GM23248 (cell line): ENCODE measurements at places on chromosomes 2 and 18.
A peak's percentile ranks its signal among the peaks of the same experiment; 100 is the strongest.

GRCh38 chr18:59072727-59073421 lies 66.8 kb upstream of the SEC11C start:
- no peak for DNase-seq

GRCh38 chr2:123715467-123715982 lies 309.6 kb upstream of the CNTNAP5 start:
- no peak for DNase-seq

DNA sequence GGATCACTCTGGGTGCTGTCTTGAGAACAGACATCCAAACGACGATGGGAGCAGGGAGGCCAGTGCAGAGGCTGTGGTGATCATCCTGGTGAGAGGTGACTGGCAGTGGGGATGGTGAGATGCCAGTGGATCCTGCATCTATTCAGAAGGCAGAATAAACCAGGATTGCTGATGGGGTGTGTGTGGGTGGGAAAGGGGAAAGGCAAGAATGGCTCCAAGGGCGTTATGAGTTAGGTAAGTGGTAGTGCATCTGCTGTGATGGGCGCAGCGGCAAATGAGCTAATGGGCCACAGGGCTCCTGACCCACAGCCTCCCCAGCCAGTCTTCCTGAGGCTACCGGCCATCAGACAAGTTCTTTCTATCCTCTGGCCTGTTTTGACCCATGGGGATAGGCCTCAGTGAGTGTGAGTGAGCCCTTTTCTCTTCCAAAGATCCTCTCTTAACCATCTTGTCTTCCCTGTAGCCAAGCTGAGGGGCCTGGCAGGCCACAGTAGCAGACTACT lies 29.6 kb downstream of the SERTAD2 start:
- DNase-seq: no peak

- DNase-seq: no peak
These were observed 96.9 kb downstream of the ACTR3 start for GRCh38 chr2:113986762-113987290.

GRCh38 chr2:23453836-23454460 lies 69.0 kb downstream of the KLHL29 start:
- no peak for DNase-seq

GRCh38 chr2:190465060-190465459 lies 56.9 kb downstream of the MFSD6 start:
- no peak for DNase-seq

GRCh38 chr2:177691177-177691576 lies 298.6 kb downstream of the AGPS start:
- no peak for DNase-seq

- DNase-seq: no peak
These were observed 72.8 kb downstream of the MEIS1 start for GRCh38 chr2:66507673-66508201.

DNA sequence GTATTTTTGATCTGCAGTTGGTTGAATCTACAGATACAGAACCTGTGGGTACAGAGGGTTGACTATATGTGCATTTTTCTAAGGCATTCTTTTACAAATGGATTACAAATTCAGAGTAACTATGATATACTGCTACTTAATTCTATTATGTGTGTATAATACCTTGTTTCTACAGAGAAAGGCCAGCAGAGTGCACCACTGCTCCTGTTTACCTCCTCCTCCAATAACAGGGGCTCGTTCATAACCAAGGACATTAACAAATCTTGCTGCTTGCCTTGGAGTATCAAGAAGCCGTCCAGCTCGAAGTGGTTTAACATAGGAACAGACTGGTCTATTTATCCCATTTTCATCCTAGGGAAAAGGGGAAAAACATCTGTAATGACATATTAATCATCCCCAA lies 16.4 kb downstream of the CEP76 start:
- DNase-seq: peak; percentile 33

GRCh38 chr18:76844742-76845477 lies 22.6 kb downstream of the ZNF236 start:
- peak; percentile 23 for DNase-seq

DNA sequence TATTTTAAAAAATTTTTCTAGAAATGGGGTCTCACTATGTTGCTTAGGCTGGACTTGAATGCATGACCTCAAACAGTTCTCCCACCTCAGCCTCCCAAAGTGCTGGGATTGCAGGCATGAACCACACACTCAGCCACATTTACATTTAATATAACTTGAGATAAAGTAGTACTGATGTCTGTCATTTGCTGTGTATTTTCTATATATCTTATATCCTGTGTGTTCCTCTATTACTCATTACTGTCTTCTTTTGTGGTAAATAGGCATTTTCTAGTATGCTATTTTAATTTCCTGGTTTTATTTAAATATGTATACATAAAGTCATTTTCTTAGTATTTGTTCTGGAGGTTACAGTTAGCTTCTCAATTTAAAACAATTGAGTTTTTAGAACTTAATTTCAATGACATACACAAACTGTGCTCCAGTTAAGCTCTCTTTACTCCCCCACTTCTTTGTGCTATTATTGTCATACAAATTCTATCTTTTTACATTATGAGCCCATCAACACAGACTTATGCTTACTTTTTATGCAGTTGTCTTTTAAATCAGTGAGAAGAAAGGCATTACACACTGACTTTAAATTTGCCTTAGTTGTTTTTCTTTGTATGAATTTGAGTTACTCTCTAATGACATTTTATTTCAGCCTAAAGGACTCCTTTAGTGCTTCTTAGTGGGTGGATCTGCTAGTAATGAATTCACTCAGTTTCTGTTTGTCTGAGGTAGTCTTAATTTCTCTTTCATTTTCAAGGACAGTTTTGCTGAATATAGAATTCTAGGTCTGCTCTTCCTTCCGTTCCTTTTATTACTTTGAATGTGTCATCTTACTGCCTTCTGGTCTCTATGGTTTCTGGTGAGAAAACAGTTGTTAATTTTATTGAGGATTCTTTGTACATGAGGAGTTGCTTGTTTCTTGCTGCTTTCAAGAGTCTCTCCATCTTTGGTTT lies 6.2 kb upstream of the INPP4A start:
- DNase-seq: no peak

- no peak for DNase-seq
These were observed 167.8 kb downstream of the HNMT start for GRCh38 chr2:138132108-138132507.

DNA sequence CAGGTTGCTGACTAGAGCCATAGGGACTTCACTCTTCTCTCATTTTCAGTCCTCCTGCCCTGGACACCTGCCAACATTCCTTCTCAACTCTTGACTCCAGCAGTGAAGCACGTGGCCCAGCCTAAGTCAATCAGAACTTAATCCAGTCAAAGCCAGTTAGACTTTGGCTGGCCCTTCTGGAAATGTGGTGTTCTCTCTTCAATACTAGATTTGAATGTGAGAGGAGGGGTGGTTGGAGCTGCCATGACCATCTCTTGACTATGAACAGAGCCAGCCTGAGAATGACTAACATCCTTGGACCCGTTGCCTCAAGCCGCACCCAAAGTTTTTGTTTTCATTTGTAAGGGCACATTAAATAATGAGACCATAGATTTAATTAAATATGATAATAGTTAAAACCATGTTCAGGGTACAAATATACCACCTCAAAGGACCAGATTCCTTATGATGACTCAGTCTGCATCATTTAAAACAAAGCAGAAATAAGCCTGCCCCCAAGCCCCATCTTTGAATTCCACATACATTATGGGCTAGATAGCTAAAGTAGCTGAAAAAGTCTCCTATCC lies 49.7 kb upstream of the RASGRP3 start:
- DNase-seq: peak; percentile 65

GRCh38 chr2:231720292-231720986 lies 12.1 kb downstream of the PTMA start:
- DNase-seq: no peak

GRCh38 chr2:70946832-70947442 lies 11.2 kb downstream of the ATP6V1B1 start:
- DNase-seq: peak; percentile 64

- no peak for DNase-seq
These were observed 90.9 kb downstream of the HS1BP3 start for GRCh38 chr2:20560011-20560410.

DNA sequence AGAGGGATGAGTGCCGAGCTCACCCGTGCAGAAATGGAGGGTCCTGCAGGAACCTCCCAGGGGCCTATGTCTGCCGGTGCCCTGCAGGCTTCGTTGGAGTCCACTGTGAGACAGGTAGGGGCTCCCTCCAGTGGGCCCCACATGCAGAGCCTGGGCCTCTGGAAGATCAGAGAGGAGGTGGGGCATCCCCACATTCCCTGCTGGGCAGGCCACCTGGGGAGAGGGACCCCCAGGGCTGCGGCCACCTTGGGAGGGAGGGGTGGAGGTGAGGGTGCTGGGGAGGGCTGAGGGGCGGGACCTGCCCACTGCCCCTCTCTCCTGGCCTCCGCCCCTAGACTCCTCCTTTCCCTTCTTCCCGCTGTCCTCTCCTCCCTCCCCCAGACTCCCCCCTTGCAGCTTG lies 38.5 kb downstream of the MTERF4 start:
- DNase-seq: no peak

- peak; percentile 52 for DNase-seq
These were observed 9.4 kb downstream of the FBLN7 start for GRCh38 chr2:112147382-112148168.

DNA sequence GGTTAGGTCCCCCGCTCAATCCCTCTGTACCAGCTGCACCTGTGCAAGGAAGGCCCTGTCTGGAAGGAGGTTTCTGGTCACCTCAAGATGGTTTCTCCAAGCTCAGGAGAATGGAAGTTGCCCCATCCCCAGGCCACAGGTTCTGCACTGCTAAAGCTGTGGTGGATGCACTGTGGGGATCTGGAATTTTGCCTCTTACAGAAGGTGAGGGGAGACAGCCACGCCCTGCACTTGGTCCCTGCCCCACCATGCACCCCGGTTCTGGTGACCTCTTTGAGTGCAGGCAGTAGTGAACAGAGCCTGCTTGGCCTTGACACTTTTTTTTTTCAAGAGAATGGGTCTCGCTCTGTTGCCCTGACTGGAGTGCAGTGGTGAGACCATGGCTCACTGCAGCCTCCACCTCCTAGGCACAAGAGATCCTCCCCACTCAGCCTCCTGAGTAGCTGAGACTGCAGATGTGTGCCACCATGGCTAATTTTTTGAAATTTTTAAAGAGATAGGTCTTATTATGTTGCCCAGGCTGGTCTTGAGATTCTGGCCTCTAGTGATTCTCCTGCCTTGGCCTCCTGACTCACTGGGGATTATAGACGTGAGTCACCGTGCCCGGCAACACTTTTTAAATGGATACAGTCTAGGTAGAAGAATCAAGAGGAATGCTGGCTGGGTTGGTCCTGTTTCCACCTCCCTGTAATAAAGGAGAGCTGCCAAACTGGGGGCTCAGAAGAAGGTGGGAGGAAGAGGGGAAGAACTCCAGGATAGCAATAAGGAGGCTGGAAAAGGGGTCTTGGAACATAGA lies 5.8 kb upstream of the NT5DC4 start:
- DNase-seq: peak; percentile 84

DNA sequence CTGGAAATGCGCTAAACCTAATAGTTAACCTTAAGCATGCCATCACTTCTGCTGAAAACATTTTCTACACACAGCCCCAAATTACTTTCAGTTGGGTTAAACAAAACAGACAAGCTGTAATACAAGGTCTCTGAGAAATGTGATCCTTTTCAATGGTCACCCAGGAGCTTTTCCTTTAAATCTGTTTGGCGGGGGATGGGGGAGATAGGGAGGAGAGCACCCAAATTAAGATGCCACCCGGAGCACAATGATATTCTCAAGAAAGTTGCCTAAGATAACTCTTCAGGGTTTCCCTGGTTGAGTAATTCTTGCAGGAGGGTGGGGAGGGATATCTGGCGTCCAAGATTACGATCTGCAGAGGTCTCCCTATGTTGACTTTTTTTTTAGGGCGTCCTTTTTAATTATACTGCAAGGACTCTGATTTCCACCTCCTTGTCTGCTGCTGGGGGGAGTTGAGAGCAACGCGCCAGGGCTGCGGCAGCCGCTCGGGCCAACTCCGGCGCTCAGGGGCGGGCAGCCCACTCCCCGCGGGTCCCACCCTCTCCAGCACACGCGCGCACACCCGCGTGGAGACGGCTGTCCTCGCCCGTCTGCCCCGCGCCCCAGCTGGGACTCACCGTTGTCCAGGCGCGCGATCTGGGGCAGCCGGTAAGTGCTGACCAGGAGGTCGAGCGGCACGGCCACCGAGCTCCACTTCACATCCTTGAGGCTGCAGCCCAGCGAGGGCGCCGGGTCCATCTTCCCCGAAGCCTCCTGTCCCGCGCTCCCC lies 807 bp downstream of the GAREM1 start:
- DNase-seq: peak; percentile 63

GRCh38 chr2:120439637-120440384 lies 93.9 kb downstream of the INHBB start:
- no peak for DNase-seq

GRCh38 chr2:43054367-43054766 lies 172.0 kb downstream of the ZFP36L2 start:
- no peak for DNase-seq

DNA sequence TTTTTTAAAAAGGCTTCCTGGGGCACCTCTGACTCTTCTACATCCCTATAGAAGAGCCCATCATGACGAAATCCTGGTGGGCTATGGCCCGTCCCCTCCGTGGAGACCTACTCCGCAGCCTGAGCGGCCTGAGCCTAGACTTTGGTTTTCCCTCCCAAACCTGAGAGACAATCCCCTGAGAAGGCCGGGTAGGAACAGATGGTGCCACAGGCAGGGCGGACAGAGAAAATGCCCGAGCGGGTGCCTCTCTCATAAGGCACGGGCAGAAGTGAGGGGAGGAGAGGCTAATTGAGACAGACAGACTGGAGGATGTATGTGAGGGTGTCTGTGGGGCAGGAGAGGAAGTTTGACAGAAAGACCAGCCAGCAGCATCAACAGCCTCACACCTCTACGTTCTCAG lies 20.2 kb upstream of the SFXN5 start:
- DNase-seq: no peak

- DNase-seq: no peak
These were observed 1587.5 kb upstream of the PIK3C3 start for GRCh38 chr18:40367576-40367975.

- DNase-seq: no peak
These were observed 66.5 kb downstream of the EPG5 start for GRCh38 chr18:45900623-45901022.

- DNase-seq: peak; percentile 74
These were observed 98.3 kb downstream of the PIK3C3 start for GRCh38 chr18:42053188-42053781.

GRCh38 chr18:75226956-75227316 lies 16.3 kb downstream of the TSHZ1 start:
- peak; percentile 35 for DNase-seq
